ENCODE measurements at places on chromosomes 3 and 15.
A peak's percentile ranks its signal among the peaks of the same experiment; 100 is the strongest.

GRCh38 chr15:63759752-63760151 lies 74.0 kb downstream of the HERC1 start:
- no peak for DNase-seq

- DNase-seq, result no peak
Measured at GRCh38 chr3:50972029-50972428, 297.3 kb downstream of the DOCK3 start.

GRCh38 chr3:42376344-42376798 lies 34.0 kb downstream of the LYZL4 start:
- DNase-seq, result no peak

DNA sequence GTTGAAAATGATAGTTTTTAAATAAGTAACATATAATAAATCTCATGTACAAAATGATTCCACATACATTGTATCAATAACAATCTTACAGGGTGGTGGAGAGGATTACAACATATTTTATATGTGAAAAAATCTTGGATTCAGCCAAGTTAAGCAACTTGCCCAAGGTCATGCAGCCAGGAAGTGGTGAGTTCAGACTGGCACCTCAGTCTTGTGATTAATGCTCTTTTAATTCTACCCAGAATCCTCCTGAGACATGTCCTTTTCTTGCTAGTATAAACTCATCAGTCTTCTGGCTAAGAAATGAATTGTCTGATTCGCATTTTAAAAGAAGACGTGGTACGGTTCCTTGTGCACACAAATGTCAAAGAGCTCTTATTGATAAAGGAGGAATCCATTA lies 4.5 kb upstream of the MYRIP start:
- no peak for DNase-seq

- no peak for DNase-seq
Measured at GRCh38 chr3:21839176-21839575, 88.2 kb upstream of the ZNF385D start.

DNA sequence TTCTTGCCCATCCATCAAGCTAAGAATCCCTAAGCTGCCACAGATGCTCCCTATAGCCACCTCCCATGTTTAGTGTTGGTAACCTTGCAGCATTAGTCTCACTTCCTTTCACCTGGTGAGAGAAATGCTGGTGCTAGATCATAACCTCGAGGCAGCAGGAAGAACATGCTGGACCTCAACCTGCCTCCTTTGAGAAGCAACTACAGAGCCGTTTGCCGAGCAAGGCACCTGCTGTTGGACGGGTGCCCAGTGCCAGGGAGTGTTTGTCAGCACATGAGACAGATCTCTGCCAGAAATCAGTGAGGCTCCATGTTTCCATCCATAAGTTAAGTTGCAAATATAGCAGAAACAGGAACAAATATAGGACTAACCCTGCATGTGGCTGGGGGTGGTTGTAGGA lies 955.7 kb downstream of the TUSC7 start:
- DNase-seq, result no peak

DNA sequence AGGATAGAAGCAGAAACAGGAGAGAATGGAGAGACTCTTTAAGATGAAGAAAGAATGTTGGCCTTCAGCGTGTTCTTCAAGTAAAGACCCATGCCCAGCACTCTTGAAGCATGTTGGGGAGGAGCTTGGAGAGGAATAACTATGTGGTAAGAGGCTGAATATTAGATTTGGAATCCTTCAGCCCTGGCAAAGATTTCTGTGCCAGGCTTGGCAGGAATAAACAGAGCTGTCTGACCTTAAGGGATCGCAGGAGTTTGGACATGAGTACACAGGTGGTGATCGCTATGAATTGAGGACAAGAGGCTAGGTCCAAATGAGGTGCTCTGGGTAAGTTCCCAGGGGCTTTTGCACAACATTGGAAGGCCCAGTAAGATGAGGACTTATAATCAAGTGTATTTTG lies 132.6 kb upstream of the TBL1XR1 start:
- no peak for DNase-seq

- no peak for DNase-seq
Measured at GRCh38 chr15:86491118-86491517, 411.4 kb downstream of the AGBL1 start.

DNA sequence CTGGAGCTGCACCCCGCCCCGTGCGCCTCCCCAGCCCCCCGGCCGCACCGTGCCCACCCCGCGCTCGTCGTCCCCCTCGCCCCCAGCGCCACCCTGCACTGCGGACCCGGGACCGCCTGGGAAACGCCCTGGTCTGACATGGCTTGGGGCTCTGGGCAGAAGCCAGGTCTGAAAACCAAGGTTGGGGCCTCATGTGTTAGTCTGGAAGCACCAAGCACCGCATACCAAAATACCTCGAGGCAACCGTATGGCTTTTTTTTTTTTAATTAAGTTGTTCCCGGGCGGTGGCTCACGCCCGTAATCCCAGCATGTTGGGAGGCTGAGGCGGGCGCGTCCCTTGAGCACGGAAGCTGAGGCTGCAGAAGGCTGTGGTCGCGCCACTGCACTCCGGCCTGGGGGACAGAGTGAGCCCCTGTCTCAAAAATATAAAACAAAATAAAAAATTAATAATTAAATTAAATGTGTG lies 91.5 kb upstream of the CHD2 start:
- DNase-seq, result peak; percentile 11

GRCh38 chr3:59308001-59308400 lies 258.2 kb upstream of the CFAP20DC start:
- no peak for DNase-seq

GRCh38 chr15:80870893-80871292 lies 91.7 kb downstream of the CEMIP start:
- DNase-seq, result no peak

DNA sequence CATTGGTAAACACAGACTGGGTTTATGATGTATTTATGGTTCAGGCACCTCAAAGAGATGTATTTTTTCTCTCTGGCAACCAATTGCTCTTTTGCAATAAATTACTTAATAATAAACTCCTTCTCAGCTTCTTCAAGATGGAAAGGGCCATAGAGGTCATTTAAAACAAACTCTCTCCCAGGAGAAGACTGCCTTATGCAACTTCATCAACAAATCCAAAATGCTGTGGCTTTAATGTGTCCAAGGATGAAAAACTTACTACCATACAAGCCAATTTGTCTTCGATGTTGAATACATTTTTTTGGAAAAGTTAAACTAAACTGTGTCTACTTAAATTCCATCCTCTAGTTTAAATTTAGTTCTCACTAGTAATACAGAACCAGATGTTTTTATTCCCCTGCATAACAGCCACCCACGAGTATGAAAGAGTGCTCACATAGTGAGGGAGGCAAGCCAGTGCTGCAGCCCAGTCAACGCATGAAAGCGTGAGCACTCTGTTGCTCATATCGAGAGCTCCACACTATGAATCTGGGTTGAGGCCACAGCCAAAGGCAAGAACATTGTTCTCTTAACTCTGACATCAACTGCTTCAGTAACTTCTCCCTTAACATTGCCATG lies 761.3 kb upstream of the GRM7 start:
- DNase-seq, result no peak

GRCh38 chr3:1082108-1082507 lies 10.7 kb upstream of the CNTN6 start:
- DNase-seq, result no peak

DNA sequence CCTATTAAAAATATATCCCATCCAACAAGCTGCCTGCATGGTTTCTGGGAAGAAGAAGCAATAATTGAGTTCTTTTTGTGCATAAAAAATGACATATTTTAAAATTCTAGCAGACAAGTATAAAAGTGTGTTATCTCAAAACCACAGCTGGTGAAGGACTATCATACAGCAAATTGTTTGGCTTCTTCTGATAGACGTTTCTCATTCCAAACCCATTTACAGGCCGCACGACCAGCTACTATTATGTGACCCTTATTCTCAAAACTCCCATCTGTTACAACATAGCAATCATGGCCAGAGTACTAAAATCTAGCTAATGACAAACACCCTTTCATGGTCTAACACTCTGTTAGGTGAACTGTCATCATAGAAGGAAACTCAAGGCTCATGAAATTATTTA lies 21.7 kb downstream of the ETFA start:
- no peak for DNase-seq

DNA sequence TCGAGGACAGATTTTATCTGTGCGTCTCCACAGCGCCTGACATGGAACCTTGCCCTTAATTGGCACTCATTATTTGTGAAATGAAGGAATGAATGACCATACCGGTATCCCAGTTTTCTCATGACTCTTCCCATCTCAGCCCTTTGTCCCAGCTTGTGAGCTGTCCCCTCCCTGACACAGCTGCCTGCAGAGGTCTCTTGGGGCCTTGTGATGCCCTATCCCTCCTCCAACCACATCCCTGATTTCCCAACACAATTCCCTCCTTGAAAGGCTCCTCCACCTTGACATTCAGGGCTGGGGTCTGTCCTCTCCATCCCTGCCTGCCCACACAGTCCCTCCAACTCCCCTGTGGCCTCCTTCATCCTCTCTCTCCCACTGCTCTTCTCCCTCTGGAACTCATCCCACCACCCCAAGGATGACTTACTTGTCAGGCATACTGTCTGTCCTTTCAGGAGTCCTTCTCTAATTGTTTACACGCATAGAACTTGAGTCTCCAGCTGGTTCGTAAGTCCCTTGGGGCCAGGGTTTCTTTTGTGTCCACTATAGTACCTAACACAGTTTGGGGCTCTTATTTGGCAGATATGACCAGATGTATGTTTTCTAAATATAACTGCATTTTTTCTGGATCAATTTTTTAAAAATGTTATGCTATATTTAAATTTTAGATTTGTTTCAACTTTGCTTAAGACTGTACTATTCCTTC lies 35.6 kb upstream of the FILIP1L start:
- no peak for DNase-seq

GRCh38 chr15:78168608-78169007 lies 19.4 kb downstream of the IDH3A start:
- no peak for DNase-seq

DNA sequence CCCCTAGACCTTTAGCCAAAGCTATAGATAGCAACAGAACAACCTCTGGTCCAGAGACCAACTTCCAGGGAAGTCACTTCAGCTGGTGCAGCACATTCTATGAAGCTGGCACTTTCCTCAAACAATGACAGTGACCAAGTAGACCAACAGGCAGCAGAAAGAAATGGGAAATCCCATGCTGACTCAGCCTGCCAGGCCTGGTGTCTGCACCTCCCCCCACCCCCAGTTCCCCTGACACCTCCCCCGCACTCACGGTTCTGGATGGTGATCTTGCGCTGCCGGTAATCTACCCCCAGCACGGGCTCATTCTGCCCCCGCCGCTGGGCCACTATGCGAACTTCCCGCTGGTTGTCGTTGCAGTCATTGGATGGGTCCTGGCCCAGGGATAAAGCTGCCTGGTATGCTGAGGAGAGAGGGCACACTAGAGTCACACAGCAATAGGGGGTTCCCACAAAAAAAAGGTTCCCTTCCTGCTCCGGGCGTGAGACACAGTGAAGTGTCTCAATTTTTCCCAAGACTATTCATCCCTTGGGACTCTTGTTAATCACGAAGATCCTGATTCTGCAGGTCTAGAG lies 17.0 kb downstream of the ILDR1 start:
- no peak for DNase-seq

GRCh38 chr3:111794711-111795110 lies 64.4 kb upstream of the PHLDB2 start:
- DNase-seq, result no peak

GRCh38 chr15:94731286-94731685 lies 499.9 kb downstream of the MCTP2 start:
- DNase-seq, result no peak

- no peak for DNase-seq
Measured at GRCh38 chr15:60420203-60420716, 22.5 kb upstream of the ANXA2 start.

DNA sequence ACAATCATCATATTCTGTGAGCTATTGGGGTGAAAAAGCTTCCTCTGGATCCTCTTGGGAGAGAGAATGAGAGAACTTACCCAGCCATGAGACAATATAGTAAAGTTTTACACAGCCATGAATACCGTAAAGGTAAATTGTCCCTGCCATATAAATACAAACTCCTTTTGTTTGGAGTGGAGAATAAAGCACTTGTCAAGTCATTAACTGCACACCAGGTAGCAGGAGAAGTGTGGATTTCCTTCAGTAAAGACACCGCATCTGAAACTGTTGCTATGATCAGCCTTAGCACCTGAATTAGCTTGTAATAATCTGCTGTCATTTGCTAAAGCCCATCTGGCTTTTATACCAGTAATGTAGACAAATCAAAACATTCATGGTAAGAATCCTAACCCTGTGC lies 336.6 kb upstream of the SLCO3A1 start:
- no peak for DNase-seq

GRCh38 chr3:89504432-89504831 lies 397.0 kb downstream of the EPHA3 start:
- no peak for DNase-seq

DNA sequence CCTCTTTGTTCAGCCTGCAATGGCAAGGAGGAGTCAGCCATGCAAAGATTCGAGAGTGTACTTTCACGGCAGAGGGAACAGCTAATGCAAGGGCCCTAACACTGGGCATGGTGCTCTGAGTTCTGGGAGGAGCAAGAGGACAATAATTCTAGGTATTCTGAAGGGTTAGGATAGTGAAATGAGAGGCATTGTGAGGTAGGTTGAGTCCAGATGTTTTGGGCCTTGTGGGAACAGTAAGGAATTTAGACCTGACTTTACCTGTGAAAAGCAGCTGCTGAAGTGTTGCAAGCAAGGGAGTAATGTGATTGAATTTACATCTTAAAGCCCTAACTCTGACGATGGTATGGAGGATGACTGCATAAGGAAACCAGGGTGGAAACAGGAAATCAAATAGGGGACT lies 211.6 kb downstream of the CNTN3 start:
- DNase-seq, result no peak

- no peak for DNase-seq
Measured at GRCh38 chr15:55319537-55320237, 665 bp downstream of the PIGB start.

- no peak for DNase-seq
Measured at GRCh38 chr3:3862534-3862933, 63.3 kb downstream of the LRRN1 start.

DNA sequence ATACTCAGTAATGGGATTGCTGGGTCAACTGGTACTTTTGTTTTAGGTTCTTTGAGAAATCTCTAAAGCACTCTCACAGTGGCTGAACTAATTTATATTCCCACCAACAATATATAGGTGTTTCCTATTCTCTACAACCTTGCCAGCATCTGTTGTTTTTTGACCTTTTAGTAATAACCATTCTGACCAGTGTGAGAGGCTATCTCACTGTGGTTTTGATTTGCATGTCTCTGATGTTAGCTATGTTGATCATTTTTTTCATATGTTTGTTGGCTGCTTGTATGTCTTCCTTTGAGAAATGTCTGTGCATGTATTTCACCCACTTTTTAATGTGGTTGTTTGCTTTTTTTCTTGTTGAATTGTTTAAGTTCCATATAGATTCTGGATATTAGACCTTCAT lies 98.2 kb upstream of the DCBLD2 start:
- no peak for DNase-seq

GRCh38 chr3:88828466-88828865 lies 279.0 kb upstream of the EPHA3 start:
- DNase-seq, result no peak

GRCh38 chr15:64151727-64152506 lies at the start of gene SNX22:
Gene SNX22 (plus strand): TSS chr15:64151731. CDS start chr15:64151776, 45 bp downstream.
- DNase-seq, result peak; percentile 26

DNA sequence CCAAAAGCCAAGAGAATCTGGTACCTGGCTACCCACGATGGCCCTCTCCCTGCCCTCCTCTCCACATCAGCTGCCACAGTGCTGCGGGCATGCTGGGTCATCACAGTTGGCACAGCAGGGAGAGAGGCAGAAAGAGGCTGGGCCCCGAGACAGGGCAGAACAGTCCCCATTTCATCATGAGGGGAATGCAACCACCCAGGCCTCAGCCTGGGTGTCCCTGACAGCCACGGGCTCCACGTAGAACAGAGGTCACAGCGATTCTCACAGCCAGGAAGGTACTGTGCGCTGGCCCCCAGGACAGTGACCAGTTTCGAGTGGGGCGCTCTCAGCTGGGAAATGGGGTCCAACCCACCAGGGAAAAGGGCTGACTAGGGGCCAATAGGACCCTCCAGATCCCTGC lies 6.3 kb downstream of the LIPC start:
- DNase-seq, result no peak
